Activated naive CD4-positive, alpha-beta T cell (primary cell): ENCODE measurements at places on chromosomes 6 and 20.

DNA sequence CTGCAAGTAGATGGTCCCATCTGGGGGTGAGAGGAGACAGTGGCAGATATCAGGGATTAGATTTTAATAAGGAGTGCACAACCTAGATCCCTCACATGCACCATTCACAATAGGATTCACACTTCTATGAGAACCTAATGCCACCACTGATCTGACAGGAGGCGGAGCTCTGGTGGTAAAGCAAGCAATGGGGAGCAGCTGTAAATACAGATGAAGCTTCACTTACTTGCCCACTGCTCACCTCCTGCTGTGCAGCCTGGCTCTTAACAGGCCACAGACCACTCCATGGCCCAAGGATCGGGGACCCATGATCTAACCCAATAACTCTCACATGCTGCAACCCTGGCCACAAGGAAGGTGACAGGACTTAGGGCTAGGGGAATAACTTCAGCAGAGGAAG lies 75.4 kb downstream of the ZNF133 start:
- DNase-seq = no peak

DNA sequence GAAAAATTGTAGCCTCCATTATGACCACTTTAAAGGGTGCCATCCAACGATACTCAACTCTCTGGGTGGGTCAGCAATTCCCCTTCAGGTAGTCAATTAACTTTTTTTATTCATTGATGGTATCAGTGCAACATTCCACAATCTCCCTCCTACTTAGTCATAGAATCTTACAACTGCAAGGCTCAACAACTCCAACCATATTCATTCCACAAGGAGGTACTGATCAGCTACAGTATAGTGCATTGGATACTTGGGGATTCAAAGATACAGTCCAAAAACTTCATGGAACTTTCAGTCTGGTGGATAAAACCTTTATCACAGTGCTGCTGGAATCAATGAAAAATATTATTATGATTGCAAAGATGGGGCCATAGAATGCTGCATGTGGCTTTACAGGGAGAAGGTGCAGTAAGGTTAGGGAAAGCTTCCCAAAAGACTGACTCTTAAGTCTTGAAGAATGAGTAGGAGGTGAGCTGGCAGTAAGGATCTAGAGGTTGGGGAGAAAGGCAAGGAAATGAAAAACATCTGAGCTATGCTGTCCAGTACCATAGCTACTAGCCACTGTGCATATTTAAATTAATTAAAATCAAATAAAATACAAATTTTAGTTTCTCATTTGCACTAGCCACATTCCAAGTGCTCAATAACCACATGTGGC lies 314.7 kb upstream of the PRDM1 start:
- DNase-seq = no peak

DNA sequence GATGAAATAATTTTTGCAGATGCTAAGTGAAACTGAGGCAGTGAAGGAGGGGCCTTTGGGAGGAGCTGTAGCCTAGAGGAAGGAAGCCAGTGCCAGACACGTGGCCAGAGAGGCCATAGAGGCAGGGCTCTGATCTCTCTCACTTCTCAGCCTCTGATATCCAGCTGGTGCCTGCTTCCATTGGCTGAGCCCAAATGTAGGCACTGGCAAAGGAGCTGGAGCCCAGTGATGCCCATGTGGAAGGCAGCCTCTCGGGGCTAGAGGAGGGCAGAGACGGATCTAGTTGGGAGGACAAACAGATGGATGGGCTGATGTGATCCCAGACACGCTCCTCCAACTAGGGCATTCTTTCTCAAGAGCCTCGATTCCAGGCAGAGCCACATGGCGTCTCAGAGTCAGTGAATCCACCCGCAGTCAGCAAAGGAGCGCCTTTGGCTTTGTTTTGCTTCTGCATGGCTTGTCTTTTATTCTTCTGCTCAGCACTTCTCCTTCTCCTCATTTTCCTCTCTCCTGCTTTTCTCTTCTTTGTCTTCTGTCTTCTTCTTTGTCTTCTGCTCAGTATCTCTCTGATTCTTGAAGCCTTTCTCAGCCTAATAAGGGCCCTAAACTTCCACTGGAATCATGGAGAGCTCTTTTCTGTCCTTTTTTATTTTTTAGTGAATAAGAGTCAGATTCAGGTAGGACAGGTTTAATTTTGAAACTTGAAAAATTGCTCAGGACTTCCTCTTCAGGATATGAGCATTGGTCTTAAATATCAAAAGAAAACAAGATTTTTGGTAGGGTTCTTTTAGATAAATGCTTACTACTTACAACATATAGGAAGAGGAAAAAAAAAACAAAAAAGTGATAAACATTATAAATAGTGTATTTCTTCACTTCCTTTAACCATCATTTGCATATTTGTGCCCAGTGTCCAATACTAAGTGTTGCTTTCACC lies 41.8 kb downstream of the CYP24A1 start:
- DNase-seq = no peak

DNA sequence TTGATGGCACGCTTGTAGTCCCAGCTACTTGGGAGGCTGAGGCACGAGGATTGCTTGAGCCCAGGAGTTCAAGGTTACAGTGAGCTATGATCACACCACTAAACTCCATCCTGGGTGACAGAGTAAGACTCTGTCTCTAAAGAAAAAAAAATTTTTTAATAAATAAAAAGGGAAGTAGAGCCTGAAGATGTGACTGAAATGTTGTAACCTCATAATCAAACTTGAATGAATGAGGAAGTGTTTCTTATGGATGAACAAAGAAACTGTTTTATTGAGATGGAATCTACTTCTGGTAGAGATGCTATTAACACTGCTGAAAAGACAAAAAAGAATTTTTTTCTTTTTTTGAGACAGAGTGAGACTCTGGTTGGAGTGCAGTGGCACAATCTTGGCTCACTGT lies 6.7 kb downstream of the MAK start:
- no peak for DNase-seq

GRCh38 chr20:57229490-57229889 lies 37.0 kb downstream of the BMP7 start:
- DNase-seq = no peak

- no peak for DNase-seq
Observed at GRCh38 chr20:16749573-16749972, 1.4 kb downstream of the OTOR start.

DNA sequence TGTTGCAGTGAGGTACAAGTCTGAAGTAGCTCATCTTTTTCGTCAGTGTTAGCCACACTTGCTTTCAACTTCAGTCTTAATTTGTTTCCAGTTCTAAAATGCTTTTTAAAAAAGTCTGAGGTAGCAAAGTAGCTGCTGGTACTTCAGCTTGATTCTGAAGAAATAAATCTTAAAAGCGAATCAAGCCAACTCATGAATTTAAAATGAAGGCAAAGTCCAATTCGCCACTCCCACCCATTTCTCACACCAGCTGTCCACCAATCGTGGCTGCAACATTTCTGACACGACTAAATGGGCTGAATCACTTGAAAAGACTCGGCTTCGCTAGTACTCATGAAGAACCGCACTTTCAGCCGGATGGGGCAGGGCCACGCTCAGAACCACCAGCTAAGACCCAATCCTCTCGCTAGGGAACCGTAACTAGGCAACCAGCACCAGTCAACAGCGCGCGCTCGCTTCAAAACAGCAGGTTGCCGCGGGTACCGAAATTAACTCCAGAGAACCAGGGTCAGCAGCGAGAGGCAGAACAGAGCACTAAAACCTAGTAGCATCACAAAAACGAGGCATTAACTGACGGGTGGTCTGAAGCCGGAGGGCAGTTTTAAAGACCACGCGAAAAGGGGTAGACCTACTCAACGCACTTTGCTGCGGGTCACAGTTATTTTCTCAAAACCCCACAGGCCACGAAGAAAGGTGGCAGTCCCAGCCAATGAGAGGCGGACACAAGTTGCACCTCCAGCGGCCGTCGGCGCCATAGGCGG lies 900 bp downstream of the BCLAF1 start:
- peak; percentile 84 for DNase-seq
